Hindlimb muscle (tissue), 1 donor: ENCODE measurements at places on chromosomes 6 and 20.

DNA sequence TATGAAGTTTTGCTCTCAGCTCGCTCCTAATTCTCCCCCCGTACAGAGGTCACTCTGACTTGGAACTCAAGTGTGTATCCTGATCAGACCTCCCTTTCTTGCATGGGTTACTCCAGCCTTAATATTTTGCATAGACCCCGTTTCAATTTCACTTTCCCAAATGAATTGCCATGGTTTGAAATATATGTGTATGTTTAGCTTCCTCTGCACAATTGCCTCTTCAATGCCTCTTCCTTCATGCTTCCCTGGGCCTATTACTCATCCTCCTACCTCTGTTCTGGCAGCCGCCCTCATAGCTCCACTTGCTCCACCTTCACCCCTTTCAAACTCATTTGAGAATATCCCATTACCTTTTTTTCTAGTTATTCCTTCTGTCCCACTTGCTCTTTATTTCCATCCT, 90.0 kb upstream of the SAMD5 start:
- DNase-seq, result no peak

DNA sequence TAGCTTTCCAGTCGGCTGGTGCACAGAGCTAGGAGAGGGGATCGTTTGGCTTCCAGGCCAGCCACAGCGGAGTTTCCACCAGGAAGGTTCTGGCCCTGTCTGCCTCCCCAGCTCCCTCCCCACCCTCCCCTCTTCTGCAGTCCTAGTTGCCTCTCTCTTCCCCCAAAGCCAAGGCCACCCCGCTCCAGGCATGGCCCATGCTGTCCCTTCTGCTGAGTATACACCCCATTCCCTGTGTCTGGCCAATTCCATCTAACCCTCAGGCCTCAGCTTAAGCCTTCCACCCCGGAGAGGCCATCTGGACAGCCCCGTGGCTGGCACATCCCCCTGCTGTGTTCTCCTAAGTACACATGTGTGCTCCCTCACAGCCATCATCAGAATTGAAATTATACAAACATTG, 167.4 kb downstream of the CDH4 start:
- DNase-seq, result no peak

GRCh38 chr6:128882991-128883611, at the start of gene LAMA2:
LAMA2 (plus strand) TSS chr6:128883138; CDS start chr6:128883246, 108 bp downstream.
- peak; percentile 93 for DNase-seq

- DNase-seq, result no peak
These were observed 5.7 kb upstream of the RBPJL start for GRCh38 chr20:45300961-45301360.
